ENCODE measurements at places on chromosomes 6 and 20.
A peak's percentile ranks its signal among the peaks of the same experiment; 100 is the strongest.

DNA sequence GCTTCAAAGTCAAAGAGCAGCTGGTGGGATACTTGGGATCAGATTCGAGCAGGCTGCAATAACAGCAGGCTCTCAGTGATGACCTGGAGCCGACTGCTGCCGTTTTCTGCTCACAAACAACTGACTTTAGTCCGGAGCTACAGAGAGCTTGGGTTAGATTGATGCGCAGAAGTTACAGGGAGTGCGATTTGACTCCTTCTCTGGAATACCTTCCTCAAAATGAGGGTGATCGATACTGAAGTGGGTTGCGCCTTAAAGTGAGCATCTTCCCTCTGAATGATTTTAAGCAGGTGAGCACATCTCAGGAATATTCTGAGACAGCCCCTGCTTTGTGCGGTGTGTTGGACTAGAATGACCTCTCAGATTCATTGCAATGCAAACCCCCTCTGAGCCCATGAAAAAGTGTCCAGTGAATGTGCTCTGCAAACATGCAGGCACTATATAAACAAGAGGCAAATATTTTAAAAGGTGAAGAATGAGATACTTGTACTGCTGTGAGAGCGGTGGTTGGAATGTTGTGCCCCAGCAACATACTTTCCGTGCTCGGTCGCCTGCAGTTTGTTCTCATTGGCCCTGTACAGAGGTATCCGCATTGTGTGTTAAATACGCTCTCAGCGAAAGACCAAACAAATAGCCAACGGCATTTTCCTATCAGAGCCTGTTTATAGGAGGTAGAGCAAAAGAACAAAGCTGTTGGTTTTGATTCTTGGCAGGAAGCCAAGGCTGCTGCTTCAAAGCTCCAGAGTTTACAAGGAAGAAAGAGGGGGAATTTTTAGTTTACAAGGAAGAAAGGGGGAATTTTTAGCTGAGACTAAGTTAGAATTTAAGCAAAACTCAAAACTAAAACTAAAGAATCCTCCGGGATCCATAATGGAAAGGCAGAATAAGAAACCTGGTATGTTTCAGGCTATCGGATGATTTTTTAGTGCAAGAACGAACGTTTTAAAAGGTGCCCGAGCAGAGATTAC lies 67.7 kb downstream of the PHACTR2 start:
- DNase-seq = peak; percentile 97

DNA sequence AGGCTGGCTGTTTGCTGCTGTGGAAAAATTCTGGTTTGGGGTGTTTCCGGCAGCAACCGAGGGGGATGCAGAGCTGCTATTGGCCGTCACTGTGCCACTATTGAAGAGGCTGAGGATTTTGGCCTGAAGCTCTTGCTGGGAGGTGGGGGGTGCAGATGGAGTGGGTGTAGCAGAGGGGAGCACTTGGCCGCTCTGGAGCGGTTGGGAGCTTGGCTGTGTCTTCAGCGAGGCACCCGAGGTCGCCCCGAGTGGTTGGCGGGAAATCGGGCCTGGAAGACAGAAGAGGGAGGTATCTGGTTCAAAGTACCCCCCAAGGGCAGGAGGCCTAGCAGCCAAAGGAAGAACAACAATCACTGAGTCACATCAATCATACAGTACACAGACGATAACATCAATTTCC lies 27.1 kb downstream of the NCOA5 start:
- DNase-seq = no peak

GRCh38 chr20:37452236-37452635 lies 68.8 kb upstream of the NNAT start:
- DNase-seq = no peak

DNA sequence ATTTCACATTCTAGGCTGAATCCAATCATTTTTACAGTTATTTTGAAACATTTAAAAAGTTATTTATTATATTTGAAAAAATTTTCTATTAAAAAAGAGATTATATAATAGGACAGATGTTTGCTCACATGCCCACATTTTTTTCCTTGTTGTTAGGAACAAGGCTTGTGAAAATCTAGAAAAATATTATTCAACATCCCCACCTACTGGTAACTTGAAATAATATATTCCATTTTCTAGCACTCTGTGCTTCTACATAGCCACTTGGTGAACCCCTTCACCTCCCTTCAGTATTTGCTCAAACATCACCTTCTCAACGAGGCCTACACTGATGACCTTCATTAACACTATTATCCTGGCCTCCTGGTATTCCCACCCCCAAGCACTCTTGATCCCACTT lies 18.3 kb upstream of the GPRC6A start:
- no peak for DNase-seq

GRCh38 chr6:121305957-121306607 lies 28.2 kb downstream of the TBC1D32 start:
- DNase-seq = no peak

DNA sequence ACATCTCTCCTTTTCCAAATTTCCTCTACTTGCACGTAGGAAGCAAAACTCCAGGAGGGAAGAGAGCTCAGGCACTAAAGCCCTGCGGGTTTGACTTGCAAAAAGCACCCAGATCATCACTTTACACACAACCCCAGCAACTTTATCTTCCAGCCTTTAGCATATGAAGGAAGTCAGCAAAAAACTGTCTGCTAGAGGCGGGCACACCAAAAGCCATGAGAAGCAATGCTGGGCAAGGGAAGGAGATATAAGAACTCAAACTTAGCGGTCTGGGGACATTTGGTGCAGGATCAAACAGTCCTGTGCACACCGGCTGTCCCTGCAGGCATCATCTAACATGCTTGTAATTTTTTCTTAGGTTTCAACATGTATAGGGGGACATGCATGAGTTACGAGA lies 113.3 kb downstream of the JPH2 start:
- DNase-seq = peak; percentile 17

DNA sequence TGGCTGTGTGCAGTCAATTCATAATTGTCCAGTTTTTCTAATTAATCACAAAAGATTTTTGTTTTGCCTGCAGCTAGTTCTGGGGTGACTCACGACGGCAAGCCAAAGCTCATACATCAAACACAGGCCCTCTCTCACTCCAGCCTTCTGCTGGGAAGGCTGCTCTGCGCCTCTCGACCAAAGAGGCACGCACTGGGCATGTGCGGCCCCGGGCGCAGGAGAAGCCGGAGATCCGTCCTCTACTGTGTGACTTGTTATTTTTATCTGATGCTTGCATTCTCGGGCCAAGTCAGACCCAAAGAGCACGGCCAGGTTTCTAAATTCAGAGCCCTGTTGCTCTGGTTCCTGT lies 98.5 kb downstream of the TFAP2A start:
- peak; percentile 89 for DNase-seq

DNA sequence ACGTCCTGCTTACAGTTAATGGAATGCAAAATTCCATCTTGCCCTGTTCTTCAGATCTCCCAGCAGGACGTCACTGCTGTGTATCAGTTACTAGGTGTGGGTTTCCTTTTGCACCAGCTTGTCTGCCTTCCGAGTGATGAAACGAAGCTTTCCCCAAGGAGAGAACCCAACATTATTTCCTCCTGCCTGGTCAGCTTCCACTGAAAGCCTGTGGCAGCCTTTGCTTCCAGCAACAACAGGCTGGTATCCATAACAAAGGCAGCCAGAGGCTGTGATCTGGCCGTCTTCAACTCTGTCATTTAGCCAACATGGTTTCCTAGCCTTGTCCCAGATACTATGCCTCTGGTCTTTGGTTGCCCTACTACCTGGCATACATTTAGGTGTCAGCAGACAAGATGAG lies 78.9 kb upstream of the HEY2 start:
- DNase-seq = no peak

DNA sequence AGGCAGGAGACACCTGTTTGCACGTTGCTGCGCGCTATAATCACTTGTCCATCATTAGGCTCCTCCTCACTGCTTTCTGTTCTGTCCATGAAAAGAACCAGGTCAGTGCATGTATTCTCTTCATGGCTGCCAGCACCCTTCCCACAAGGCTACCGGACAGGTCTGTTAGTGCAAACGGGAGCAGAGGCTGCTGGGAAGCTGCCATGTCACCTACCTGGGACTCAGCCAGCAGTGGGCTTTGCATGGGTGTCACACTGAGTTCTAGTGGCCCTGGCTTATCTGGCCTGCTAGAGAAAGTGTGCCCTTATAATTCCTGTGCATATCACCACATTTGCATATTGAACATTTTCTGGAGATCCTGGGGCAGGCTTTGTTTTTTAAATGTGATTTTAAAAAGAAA lies 24.8 kb downstream of the LYRM2 start:
- DNase-seq = no peak

DNA sequence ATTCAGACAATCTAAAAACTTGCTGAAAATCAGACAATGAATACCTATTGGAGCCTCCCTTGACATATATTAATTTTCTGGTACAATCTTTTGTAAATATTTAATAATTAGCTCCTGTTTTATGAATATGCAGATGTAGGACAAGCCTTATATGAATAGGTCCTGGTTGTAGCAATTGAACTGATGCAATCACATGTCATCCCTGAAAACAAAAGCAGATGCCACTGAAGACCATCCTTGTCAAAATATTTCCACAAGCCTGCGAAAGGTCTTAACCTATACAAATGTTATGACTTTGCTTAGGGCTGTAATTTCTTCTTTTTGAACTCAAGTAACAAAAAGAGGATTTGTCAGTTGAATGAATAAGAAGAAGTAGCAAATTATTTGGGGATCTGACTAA lies 722.1 kb downstream of the EYS start:
- no peak for DNase-seq

- DNase-seq = peak; percentile 23
Measured at GRCh38 chr20:3563548-3564177, 92.8 kb downstream of the ATRN start.

DNA sequence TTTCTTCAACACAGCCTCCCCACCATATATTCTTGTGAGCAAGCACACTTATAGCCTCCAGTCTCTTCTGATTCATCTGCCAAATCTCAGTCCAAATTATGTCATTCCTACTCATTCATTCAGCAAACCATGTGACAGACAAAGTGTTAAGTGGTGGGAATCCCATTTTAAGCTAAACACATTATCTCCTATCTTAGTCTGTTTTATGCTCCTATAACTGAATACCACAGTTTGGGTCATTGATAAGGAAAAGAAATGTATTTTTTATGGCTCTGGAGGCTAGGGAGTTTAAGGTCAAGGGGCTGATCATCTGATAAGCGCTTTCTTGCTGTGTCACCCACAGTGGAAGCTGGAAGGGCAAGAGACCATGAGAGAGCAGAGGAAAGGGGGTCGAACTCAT lies 23.9 kb upstream of the SMIM13 start:
- no peak for DNase-seq

- no peak for DNase-seq
Measured at GRCh38 chr6:37693546-37694250, 4.0 kb downstream of the MDGA1 start.

GRCh38 chr6:67653561-67653960 lies 981.5 kb upstream of the ADGRB3 start:
- DNase-seq = no peak

DNA sequence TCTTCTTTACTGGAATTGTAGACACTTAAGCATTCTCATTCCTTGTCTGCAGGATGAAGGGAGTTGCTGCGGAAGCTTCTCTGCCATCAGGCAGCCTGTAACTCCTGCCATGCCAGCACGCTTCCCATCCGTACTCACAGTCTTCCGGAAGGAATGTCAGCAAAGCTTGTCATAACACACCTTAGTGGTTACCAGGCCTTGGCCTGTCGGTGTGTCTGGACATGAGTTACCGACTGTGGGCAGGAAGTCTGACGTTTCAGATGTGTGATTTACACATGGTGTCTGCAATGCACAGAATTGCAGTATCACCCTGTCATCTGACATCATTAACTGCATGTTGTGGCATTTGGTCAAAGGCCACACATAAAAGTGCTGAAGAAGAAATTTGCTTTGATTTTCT lies 102.2 kb downstream of the SLC24A3 start:
- no peak for DNase-seq

DNA sequence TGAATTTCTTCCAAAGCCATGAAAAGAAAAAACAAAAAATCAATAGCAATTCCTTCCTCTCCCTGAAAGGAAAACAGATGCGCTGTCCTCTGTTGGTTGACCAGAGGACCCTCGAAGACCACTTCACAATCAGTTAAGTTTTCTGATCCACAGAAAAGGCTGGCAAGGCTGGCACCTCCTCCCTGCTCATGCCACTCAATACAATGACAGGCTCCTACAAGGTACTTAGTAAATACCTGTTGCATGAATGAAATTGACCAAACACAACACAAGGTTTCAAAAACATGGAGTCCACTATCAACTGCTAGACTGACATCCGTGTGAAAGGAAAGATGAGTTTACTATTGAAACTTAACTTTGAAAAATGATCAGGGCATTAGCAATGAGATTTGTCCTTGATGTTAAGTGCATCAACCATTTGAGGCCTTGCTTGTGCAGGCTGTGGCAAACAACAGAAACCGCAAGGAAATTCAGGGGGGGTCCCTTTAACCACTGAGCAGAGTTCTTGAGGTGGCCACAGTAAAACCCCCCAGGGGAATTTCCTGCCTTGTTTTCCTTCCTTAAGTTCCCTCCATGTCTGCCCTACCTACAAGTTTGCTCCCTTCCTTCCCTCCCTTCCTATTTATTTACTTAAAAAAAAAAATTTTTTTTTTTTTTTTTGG lies 27.9 kb upstream of the RTF2 start:
- no peak for DNase-seq

- peak; percentile 95 for DNase-seq
Measured at GRCh38 chr20:63627129-63627750, 339 bp upstream of the GMEB2 start.

DNA sequence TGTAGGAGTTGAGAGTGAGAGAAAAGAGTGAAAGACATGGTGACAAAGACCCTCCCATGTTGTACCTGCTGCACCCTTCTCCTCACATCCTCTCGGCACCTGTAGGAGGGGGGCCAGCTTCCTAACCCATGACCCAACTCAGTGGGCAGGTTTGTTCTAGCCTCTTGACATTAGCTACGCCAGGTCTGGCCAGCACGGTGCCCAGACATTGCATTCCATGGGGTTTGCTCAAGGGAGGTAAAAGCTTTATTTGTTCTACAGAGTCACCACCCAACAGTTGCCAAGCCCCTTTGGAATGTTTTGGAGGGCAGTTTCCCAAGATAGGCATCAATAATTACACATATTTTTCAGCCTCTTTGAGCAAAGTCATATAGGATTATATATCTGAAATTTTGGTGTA lies 22.7 kb upstream of the TGM6 start:
- DNase-seq = no peak

DNA sequence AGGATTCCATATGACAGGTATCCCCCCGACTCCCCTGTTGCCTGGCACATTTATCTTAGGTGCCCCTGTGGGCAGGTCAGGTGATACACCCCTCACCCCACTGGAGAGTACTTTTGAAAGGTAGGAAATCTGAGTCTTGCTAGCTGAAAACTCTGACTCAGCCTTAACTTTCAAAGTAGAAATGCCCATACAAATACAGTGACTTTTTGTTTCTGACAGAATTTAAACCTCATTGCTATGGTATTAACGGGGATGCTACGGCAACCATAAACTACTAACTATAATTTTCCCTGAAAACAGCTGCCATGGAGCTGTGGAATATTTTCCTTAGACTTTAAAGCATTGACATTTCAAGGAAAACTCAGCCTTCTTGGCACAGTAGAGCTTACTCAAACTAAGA lies 536.0 kb downstream of the RFPL4B start:
- no peak for DNase-seq

GRCh38 chr20:35994994-35995453 lies 26.6 kb downstream of the CNBD2 start:
- DNase-seq = peak; percentile 80

Data from SJSA1 (cell line).